Left cardiac atrium (tissue), 4 donors: ENCODE measurements at places on chromosomes 2 and 18. TPM values are rescaled to one million over a fixed set of nuclear protein-coding genes. Genes with fewer than 3 reads are reported as not detected.

DNA sequence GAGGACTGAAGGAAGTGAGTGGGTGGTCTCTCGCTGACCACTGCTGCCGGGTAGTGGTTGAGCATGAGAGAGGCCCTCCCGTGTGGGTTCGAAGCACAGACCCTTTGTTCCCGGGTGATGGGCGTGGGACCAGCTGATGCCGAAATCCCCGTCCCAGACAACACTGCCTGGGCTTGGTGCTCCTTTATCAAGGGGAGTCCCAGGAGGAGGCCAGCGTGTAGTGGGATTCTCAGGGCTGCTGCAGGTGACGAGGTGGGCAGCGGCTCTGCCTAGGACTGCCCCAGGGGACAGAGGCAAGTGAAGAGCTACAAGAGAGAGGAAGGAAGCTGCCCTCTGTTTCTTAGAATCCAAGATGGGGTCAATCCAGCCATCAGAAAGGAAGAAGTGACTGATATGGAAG lies 251.3 kb upstream of the PXDN start:
- no peak for DNase-seq

GRCh38 chr2:66683599-66683998 lies 248.7 kb downstream of the MEIS1 start:
- peak; percentile 24 for DNase-seq

DNA sequence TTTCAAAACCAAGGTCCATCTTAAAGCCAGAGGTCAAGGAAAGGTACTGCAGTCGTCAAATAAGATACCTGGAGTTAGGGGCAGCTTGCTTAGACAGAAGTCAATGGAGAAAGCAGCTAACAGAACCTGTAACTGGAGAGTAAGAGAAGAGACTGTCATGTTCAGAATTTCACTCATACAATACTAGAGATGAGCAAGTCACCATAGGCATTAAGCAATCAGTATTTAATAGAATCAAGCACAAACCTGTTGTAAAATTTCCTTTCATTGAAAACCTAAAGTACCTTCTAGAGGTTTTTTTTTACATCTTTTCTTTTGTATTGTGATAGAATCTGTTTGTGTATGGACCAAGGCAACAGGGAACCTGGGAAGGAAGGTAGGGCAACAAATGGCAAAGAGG lies 183.4 kb upstream of the ERBB4 start:
- no peak for DNase-seq

DNA sequence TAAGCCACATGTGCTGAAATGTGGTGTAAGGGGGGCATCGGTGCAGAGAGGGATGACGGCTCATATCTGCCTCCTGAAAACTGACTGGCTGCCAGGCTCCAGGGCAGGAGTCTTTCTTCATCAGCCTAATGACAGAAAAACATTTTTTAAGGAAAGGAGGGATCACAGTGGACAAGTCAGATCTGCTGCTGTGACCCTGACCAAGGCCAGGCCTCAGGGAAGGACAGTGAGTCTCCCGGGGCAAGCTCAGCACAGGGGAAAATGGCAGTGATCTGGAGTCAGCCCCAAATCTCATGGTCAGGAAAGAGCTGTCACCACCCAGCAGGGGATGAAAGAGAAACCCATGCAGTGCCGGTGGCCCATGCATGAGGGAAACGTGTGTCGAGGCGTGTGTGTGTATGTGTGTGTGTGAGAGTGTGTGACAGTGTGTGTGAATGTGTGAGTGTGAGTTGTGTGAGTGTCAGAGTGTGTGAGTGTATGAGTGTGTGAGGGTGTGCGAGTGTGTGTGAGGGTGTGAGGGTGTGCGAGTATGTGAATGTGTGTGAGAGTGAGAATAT lies 134.5 kb downstream of the INHBB start:
- no peak for DNase-seq

- no peak for DNase-seq
Measured at GRCh38 chr2:226489775-226490541, 309.7 kb downstream of the IRS1 start.

GRCh38 chr2:164882276-164882675 lies 40.7 kb upstream of the COBLL1 start:
- DNase-seq: no peak

GRCh38 chr2:241506793-241507429 lies 1.5 kb downstream of the STK25 start:
- peak; percentile 43 for DNase-seq

GRCh38 chr2:170501421-170502043 lies 213.6 kb upstream of the SP5 start:
- DNase-seq: no peak

DNA sequence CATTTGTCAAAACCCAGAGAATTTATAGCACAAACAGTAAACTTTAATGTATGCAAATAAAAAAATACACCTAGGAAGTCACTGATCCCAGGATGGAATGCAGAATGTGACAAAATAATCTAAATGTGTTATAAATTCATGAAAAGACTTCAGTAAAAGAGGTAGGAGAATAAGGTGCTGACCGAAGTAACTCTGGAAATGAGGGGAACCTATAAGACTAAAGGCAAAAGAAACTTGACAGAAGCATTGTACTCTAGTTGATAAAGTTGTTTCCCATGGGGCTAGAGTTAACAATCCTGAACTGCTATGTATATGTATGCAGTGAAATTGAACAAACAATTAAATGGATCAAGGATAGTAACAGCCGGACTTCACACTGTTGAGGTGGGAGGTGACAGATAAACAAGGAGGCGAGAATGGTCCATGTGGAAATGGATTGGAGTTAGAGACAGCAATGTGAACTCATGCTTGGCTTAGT lies 24.5 kb downstream of the IRS1 start:
- no peak for DNase-seq

- DNase-seq: peak; percentile 20
Measured at GRCh38 chr18:23137788-23138216, 2.5 kb downstream of the CABLES1 start.

DNA sequence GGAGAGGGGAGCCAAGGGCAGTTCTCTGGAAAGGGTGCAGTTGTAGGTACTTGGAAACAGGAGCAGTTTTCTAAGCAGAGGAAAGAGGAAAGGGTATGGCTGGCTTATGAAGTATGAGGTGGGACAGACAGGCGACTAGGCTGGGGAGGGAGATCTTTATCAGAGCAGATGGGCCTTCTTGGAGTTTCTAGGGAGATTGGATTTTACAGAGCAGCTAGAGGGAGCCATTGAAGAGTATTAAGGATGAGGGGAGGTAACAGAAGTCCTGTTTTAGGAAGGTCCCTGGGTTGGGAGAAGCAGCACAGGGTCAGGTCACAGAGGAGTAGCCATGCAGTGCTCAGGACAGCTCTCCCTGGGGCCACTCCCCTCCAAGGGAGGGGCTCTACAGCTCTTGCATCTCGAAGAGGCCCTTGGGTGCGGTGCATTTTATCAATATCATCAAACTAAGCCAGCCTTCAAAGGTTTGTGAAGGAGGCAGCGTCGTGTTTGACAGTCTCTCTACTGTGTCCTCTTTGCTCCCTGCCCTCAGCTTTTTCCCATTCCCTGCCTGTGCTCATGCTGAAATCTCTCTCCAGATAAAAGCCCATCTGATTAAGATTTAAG lies 154.3 kb downstream of the SETBP1 start:
- DNase-seq: no peak

- peak; percentile 55 for DNase-seq
Measured at GRCh38 chr2:54666634-54667265, 56.7 kb upstream of the EML6 start.

DNA sequence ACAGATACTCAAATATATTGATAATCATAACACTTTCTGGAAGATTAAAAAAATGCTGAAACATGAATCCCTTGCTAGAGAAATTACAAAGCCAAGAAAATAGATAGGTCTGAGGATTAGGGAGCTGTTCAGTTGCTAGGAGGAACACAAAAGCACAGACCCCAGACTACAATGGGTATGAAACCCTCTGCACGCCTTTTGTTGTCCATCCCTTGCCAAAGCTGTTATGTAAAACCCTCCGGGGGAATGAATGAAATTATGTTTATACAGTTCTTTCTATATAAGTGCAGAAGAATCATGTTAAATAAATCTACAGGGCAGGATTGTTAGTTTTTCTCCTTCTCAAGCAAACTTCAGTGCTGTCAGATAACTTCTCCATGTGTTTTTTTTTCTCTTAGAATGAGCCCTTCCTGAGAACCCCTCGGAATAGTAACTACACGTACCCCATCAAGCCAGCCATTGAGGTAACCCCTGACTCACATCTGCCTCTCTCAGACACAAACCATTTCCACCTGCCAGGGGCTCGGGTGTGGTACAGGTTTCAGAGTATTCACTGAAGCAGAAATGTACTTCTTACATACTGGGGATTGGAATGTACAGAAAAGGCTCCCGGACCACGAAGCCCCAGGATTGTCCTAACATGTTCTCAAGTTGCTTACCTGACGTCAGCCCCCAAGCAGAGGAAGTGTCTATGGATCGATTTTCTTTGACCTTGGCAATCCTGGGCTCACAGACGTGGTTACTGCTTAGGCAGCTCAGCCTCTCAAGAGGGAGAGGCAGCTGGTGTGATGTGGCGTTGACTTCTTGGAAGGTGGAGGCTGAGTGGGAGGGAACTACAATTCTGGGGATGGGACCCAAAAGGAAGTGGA lies 118.0 kb downstream of the PLB1 start:
- DNase-seq: peak; percentile 10

- DNase-seq: no peak
Measured at GRCh38 chr2:45401431-45401922, 209.6 kb downstream of the SRBD1 start.

- DNase-seq: no peak
Measured at GRCh38 chr2:130915149-130915548, 78.4 kb downstream of the ARHGEF4 start.

- DNase-seq: peak; percentile 46
Measured at GRCh38 chr2:109129356-109129920, 433 bp downstream of the SH3RF3 start.

GRCh38 chr2:239625156-239625845 lies 224.5 kb upstream of the HDAC4 start:
- DNase-seq: no peak

DNA sequence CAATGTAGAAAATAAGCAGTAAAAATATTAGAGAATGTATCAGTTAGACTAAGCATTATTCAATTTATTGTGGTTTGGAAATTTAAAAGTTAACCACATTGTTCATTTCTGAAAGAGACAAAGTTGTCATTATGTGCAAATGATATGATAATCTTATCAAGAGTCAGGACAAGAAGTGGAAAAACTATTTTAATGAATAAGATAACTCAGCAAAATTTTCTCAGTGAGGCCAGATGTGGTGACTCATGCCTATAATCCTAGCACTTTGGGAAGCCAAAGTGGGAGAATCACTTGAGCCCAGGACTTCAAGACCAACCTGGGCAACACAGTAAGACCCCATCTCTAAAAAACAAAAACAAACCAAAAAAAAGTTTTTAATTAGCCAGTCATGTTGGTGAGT lies 39.5 kb upstream of the CERS6 start:
- no peak for DNase-seq

DNA sequence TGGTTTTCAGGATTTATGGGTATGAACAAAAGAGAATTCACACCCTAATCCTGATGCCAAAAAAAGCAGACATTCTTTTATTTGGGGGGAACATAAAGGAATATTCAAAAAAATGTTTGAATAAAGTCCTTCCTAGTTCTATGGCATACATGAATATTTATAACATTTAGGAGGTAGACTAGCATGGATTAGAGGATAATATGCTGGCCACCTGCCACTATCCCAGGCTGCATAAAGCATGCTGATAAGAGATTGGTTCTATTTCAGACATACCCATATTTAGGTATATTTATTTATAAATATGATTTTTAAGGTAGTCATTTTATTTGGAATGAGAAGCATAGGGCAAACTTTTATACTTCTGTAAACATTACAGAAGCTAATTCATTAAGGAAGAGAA lies 34.9 kb upstream of the MAP3K20 start:
- no peak for DNase-seq

DNA sequence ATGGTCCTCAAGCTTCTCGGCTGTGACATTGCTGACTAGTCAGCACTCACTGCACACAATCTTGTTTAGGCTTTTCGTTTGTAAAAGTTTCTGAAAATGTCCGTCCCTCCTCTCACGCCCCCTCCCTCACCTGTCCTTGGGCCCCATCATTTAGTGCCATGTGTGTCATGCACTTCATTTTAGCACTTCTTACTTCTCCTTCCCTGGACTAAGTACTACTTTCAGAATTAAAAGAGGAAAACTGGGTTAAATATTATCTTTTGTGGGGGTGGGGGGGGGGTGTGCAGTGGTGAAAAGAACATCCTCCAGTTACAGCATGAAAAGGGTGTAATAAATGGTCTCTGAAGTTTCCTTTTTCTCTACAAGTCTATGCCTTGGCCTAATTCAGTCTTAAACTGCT lies 182.0 kb upstream of the SP5 start:
- DNase-seq: no peak

GRCh38 chr2:19885791-19886190 lies 16.0 kb downstream of the TTC32 start:
- DNase-seq: no peak

DNA sequence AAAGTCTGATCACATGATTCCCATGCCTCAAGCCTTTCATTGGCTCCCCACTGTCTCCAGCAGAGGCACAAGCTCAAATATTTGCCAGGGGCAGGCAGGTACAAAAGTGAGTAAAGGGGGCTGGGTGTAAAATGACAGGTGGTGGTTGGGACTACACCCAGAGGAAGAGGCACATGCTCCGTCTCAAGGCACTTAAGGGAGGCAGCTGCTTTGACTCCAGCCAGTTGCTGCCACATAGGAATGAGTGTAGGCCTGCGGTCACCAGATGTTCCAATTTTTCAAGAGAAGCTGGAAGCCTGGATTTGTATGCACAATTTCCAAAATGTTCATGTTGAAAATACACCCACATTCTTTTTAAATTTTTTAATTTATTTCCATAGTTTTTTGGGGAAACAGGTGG lies 164.4 kb downstream of the UPP2 start:
- DNase-seq: no peak

DNA sequence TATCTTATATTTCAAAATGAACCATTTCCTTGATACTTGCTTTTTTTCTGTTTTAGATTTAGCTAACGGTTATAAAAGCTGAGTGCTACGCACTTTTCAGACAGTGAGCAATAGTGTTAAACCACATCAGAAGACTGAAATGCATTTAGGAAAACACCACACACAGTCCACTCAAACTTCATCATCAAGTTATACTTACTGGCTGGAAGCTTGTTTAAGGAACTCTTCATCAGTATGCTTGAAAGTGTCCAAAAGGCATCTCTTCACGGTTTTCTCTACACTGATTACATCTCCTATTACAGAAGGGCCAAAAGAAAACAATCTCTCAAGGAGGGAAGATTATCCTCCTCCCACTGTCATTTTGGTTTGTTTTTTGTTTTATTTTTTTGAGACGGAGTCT lies 19.7 kb downstream of the ILKAP start:
- DNase-seq: no peak

- DNase-seq: no peak
Measured at GRCh38 chr2:138030459-138030858, 66.2 kb downstream of the HNMT start.

ANKRD39 gene
- 11.9 TPM for total RNA-seq

ATP6V1B1 gene
- total RNA-seq: 0.89 TPM

GKN1 gene
- not detected for total RNA-seq

ZSWIM2 gene
- not detected for total RNA-seq

MOCOS gene
- total RNA-seq: 0.97 TPM

OR6B2 gene
- not detected for total RNA-seq

GYPC gene
- total RNA-seq: 77.1 TPM

ZAP70 gene
- 2.6 TPM for total RNA-seq

SETBP1 gene
- 9.8 TPM for total RNA-seq

ABCG8 gene
- not detected for total RNA-seq

CAMKMT gene
- 7.1 TPM for total RNA-seq

NIFK gene
- total RNA-seq: 33.6 TPM

LDLRAD4 gene
- 28.9 TPM for total RNA-seq

NDUFV2 gene
- total RNA-seq: 318 TPM

EVA1A gene
- 0.84 TPM for total RNA-seq
